ENCODE measurements at places on chromosomes 3 and 15.

DNA sequence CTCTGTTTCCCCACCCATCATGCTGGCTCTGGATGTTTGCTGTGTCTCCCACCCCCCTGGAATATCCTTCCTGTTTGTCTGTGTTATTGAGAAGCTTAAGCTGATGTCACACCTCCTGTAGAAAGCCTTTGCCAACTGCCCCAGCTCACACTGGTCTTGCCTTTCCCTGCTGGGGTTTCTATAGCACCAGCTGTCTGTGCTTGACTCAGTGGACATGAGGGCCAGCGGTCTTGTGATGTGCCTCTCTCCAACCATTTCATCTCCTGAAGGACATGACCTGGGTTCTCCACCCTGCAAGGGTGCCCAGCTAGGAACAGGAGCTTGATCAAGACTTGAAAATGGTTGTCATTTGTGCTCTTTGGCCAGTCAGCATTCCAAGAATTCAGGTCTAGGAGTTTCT, 14.7 kb downstream of the TMEM40 start:
- no peak for DNase-seq

- DNase-seq: no peak
Observed at GRCh38 chr3:69970827-69971226, 28.7 kb upstream of the SAMMSON start.

- no peak for DNase-seq
Observed at GRCh38 chr15:94443186-94443585, 211.8 kb downstream of the MCTP2 start.

- DNase-seq: no peak
Observed at GRCh38 chr15:88803920-88804247, 648 bp downstream of the ACAN start.

DNA sequence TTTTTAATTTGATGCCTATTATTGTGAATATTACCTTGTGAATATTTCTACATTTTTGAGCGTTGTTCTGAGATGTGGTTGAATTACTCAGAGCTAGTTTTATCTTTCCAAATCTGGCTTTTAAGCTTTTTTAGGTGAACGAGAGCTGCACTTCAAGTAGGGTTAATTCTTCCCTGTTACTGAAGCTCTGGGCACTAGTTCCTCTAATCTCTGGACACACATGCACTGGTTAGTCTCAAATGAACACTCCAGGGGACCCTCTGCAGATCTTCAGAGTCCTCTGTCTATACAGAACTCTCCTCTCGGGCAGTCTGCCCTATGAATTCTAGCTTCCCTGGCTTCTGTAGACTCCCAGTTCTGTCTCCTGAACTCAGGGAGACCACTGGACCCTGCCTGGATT, 237.5 kb upstream of the TBC1D5 start:
- DNase-seq: no peak

GRCh38 chr3:17755836-17756235, 13.4 kb upstream of the TBC1D5 start:
- DNase-seq: no peak

DNA sequence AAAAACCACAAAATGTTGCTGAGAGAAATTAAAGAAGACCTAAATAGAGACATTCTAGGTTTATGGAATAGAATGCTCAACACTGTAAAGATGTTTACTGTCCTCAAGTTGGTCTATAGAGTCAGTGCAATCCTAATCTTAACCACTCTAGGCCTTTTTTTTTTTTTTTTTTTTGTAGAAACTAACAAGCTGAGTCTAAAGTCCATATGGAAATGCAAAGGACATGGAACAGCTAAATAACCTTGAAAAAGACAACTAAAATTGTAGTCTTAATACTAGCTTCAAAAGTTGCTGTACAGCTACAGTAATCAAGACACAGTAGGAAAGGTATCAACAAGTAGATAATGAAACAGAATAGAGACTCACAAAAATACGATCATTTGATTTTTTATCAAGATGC, 32.9 kb downstream of the CDV3 start:
- no peak for DNase-seq

DNA sequence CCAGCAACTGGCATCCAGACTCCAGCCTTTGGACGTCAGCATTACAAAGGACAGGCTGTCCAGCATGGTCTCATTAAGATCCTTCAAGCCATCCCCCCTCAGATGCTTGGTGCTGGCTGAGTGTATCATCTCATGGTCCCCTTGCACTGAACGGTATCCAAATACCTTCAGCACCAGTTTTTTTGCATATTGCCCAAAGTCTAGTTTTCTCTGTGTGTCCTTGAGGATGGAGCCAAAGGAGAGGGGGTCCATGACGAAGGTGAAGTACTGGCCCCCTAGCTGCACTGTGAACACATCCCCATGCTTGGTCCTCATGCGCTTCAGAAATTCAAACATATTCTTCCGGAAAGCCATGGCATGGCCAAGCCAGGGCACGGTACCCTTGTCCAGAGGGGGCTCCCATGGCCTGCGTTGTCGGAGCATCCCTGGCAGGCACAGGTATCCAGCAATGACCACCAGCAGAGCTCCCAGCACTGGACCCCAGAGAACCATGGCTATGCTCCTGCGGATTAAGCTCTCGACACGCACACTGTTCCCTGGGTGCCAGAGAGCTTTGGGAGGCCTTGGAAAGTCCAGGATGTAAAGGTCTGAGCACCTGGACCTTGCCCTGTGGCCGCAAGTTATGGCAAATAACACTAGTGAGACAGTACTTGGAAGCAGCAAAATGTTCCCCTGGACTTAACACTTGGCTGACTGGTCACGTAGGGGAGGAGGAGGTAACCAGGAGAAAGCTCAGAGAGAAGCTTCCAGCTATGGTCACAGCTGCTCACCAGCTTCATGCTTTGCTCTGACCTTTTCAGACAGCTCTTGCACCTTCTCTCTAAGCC, at the start of gene CYP8B1:
TSS of gene CYP8B1 (minus strand) at position 555 of the 827 bp plus-strand sequence. CDS start at position 492, 63 bp downstream.
- DNase-seq: no peak

GRCh38 chr3:113594066-113594465, 61.7 kb downstream of the SIDT1 start:
- no peak for DNase-seq

- DNase-seq: no peak
Observed at GRCh38 chr3:46095307-46095706, 68.0 kb upstream of the XCR1 start.

DNA sequence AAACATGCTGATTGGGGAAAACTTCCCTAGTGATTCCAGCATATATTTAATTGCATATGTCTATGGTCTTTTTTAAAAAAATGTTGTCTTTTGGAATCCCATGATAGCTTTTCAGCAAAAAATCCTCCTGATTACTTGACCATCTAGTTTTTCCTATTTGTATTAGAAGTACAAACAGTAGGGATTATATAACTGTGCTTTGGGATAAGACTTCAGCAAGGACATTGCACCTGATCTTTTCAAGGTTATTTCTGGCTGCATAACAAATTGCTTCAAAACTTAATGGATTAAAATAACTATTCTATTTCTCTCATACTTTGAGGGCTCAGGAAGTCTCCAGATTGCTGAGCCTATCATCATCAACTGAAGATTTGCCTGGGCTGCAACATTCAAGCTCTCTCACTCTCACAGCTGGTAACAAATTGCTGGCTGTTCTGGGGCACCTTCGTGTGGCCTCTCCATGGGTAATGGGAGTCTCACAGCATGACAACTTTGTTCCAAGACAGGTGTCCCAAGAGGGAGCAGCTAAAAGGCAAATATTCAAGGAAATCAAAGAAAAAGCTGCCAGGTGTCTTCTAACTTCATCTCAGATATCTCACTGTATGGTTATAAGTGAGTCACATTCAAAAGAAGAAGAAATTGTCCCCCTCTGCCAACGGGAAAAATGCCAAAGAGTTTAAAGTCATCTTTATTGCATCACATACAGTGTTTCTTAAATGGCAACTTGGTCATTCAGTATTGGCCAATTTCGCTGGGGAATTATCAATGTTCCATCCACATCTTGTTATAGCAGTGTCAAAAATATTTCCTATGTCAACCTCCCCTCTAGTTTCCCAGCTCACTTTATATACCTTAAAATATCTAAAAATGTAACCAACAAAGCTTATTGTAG, 644.5 kb upstream of the GRM7 start:
- DNase-seq: no peak

DNA sequence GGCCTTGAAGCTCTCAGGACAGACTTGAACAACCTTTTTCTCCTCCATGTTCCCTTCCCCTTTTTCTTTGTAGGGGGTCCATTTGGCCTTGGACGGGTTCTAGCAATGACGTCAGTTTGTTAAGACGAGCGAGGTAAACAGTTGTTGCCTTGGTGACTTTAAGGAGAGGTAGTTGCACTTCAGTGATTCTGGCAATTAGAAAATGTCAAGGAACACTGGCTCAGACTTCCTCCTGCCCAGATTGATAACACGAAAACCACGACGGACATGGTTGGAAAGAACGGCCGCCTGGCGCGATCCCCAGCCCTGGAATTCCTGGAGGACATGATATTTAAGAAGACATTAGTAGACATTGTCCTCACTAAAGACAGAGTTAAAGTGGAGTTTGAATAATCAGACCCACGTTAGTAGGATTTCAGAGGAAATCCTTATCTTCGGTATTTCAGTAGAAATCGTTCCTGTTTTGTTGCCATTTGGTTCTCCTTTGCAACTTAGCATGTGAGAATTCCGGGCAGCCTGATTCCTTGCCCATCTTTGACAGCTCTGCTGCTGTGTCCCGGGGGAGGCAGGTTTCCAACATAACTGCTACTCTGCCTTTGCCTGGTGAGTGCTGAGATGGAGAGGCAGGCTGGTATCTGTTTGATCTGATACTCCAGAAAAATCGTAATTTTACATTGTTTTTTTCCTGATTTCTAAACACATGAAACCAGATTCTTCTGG, 87.3 kb downstream of the ST6GAL1 start:
- DNase-seq: no peak

GRCh38 chr3:173743516-173743915, 346.0 kb downstream of the NLGN1 start:
- DNase-seq: no peak

- DNase-seq: no peak
Observed at GRCh38 chr15:70324001-70324974, 226.6 kb upstream of the TLE3 start.

- DNase-seq: no peak
Observed at GRCh38 chr15:64501396-64501715, 41.0 kb downstream of the ZNF609 start.

DNA sequence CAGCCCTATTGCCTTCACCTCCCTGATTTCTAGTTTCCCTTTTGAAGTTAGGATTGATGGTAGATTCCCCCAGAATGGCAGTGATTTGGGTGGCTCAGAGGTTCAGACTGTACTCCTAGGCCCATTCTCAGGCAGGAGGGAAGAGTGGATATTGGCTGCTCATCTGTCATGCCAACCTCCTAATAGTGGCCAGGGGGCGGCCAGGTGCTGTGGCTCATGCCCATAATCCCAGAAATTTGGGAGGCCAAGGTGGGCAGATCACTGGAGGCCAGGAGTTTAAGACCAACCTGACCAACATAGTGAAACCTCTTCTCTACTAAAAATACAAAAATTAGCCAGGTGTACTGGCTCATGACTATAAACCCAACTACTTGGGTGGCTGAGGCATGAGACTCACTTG, 11.3 kb downstream of the RRP9 start:
- DNase-seq: no peak

- DNase-seq: no peak
Observed at GRCh38 chr3:64343689-64344430, 118.6 kb upstream of the PRICKLE2 start.

GRCh38 chr3:33004205-33004604, 52.8 kb downstream of the CCR4 start:
- no peak for DNase-seq

DNA sequence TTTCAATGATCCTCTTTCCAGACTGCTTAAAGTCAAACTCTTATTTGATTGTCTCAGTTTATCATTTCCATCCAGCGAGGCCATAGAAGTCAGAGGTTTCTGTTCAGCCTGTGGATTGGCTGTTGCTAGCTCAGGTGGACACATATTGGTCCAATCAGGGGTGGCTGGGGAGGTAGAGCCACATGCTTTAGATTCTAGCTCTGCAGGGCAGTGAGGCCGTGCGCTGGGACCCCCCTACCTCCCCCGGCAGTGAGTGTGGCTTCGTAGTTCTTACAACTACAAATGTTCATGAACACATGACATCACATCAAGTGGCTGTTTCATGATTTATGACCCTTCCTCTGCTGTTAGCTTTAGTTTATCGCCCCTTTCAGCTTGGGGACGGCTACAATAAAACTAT, 18.0 kb downstream of the APOD start:
- DNase-seq: peak; percentile 22

DNA sequence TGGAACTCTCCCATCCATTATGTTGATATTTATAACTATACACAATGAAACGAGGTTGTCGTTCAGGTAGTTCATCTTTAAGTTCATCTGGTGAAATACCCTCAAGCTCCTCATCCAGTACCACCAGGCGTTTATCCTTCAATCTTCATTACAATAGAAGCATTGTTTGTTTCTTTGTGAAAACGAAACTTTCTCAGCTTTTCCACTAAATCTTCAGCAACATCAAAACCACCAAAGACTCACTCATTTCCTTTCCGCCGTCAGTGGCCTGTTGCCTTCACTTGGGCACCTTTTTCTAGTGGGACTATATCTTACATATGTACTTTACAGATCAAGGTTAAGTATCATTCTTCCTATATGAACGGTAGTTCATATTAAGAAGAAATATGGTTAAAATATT, 44.1 kb upstream of the TFG start:
- DNase-seq: no peak

DNA sequence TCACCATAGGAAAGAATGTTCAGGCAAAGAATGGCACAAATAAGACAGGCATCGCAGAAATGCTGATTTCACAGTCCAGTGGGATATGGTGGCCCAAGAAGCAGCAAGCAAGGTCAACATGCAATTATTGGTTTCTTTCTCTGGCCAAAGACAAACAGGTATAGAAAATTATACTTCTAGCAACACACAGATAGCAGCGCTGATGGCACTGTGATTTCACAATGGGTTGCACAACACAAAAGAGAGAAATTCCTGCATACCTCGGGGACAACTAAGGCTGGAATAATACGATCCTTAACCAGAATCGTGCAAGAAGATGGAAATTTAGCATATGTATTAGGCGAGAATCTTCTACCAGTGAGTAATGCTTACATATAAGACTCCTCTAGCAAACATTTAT, 76.3 kb upstream of the NR2F2 start:
- DNase-seq: no peak

DNA sequence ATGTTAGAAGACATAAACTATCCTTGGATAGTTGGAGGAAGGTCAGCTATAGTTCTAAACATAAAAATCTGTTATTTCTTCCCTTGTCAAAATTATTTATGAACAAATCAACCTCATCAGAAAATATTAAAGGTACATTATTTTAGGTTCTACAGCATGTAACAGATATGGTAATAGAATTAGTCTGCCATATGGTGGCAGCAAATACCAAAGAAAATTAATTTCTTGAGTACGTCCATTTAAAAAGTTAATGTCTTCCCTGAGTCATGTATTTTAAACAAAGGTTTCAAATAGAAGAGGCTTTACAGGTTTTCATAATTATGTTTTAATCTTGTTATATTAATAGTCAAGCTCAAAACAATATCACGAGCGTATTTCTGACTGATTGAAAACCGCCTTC, 17.9 kb upstream of the ANKRD28 start:
- no peak for DNase-seq

- DNase-seq: no peak
Observed at GRCh38 chr3:136994772-136995516, 37.2 kb downstream of the IL20RB start.

Data from HEK293T (cell line).